Activated T-cell treated with anti-CD3 and anti-CD28 coated beads, Interleukin-2, amount 50 U/mL, for 72 hours (primary cell): ENCODE measurements at places on chromosomes 2 and 18. TPM values are rescaled to one million over a fixed set of nuclear protein-coding genes. Genes with fewer than 3 reads are reported as not detected.

- no peak for DNase-seq
These were observed 47.7 kb upstream of the SCG2 start for GRCh38 chr2:223649554-223650533.

Gene FRZB
- not detected for total RNA-seq

DNA sequence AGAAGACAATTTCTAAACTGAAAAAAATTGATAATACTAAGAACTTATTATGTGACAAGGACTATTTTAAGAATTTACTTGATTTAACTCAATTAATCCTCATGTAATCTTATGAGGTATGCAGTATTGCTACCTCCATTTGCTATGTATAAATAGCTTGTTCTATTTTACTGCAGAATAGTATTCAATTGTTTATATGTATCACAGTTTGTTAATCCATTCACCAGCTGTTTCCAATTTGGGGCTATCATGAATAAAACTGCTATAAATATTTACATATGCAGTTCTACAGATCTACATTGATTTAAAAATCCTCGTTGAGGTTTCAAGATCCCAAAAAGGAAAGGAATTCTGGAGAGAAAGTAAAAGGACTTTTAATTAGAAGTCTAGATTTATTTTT, 54.8 kb upstream of the DOCK10 start:
- no peak for DNase-seq

DNA sequence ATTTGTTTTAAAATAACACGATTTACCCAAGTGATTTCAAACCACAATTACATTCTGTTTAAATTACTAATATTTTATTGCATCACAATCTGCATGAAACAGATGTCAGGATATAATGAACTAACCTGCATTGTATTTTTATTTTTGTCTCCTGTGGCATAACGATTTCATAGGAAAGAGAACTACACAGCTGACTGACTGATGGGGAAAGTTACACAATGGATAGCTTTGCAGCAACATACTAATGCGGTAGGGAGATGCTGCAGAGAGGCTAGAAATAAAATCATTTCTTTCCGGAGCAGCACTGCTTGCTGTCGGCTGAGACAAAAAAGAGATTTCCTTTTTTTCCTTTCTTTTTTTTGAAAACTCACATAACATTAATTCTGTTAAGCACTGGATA, 36.9 kb downstream of the SCN1A start:
- DNase-seq: no peak

Gene IL1A
- total RNA-seq: 1.4 TPM

GRCh38 chr2:68319398-68320117, at the start of gene CNRIP1:
CNRIP1 (minus strand) TSS chr2:68319949; CDS start chr2:68319400, 549 bp downstream.
- DNase-seq: peak; percentile 19

Gene EFEMP1
- not detected for total RNA-seq

DNA sequence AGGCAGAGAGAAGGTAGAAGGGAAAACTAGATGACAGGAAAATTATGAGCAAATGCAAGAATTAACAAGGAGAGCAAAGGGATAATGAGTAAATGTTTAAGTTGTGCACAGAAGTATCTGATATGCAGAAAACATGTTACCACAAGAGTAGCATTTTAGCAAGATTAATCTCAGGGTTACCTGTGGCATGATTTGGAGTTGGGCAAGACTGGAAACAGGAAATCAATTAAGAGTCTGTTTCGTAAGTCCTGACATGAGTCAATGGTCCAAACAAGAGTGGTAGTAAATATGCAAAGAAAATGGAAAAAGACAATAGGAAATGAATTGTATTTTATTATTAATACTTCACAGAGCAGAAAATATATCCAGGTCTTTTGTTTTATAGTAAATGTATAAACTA, 17.3 kb upstream of the MTX2 start:
- DNase-seq: no peak

GRCh38 chr2:236405357-236405756, 141.2 kb upstream of the ASB18 start:
- DNase-seq: no peak

- DNase-seq: no peak
These were observed 24.7 kb upstream of the ALLC start for GRCh38 chr2:3633089-3633981.

Gene ST8SIA5
- total RNA-seq: 0.09 TPM

- DNase-seq: no peak
These were observed 92.2 kb upstream of the PID1 start for GRCh38 chr2:229363185-229363814.

Gene CTAGE1
- not detected for total RNA-seq

GRCh38 chr18:61556862-61557261, 223.6 kb downstream of the CDH20 start:
- DNase-seq: no peak

Gene SCYGR4
- total RNA-seq: not detected

Gene SLC9A4
- 0.14 TPM for total RNA-seq

DNA sequence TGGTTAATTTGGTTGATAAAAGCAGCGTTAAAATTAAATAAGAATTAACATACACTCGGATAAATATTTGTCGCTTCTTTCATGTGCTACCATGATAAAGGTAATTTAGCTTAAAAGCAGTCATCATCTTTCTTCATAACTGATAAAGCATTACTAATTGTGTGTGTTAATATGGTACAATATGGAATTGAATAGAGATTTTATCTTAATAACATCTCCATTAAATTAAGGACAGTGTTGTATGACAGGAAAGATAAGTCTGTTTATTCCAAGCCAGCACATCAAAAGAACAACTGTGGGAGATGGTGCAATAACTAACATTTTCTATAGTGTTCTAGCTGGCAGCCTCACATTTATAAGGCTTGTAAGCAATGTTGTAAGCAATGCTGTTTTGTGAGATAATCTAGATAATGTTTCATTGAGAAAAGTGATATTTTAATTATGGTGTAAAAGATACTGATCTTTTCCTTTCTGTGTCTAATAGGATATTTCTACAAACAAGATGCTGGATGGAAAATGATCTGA, 64.4 kb upstream of the AFF3 start:
- DNase-seq: no peak

DNA sequence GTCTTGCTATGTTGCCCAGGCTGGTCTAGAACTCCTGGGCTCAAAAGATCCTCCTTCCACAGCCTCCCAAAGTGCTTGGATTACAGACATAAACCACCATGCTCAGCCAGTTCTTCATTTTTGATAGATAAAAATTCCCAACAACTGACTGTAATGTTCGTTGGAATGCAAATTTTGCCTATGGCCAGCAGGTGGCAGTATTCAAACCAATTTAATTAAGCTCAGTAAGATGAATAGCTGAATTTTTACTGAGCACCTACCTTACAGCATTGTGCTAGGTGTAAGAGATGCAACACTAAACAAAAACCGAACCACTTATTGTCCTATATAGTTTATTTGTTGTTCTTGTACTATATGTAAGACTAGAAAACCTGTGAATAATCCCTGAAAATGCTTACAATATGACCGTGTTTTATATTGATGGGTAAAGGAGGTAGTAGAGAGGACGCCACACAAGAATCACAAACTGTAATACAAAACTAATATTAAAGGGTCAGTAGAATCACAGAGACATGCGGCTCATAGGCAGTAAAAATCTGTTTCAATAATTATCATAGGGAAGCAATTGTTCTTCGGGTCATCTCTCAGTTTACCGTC, 8.2 kb upstream of the TMEM182 start:
- peak; percentile 20 for DNase-seq
